ENCODE measurements at places on chromosomes 12 and 14. TPM values are rescaled to one million over a fixed set of nuclear protein-coding genes. Genes with fewer than 3 reads are reported as not detected.

FAM90A1 gene
- 0.32 TPM for total RNA-seq

PTHLH gene
- not detected for total RNA-seq

SDSL gene
- 3.9 TPM for total RNA-seq

RHOJ gene
- total RNA-seq, result not detected

LRCOL1 gene
- not detected for total RNA-seq

DPPA3 gene
- total RNA-seq, result not detected

TRIM9 gene
- 2.4 TPM for total RNA-seq

PPP2R5E gene
- 40.4 TPM for total RNA-seq

GPR137C gene
- 0.14 TPM for total RNA-seq

DNA sequence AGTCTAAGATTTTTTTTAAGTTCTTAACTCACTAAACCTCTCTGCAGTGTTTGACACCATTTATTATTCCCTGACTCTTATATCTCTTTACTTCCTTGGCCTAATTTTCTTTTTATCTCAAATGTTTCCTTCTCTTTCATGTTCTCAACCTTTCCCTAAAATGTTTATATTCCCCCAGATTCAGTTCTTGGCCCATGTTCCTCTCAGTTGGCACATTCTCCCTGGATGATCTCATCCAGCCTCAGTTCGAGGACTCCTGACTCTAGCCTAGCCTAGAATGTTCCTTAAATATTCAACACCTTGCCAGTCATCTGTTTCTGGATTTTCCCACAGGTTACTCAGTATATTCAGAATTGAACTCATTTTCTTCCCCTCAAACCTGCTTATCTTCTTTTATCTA is 81.3 kb downstream of the SCN8A start:
- DNase-seq, result no peak

DNA sequence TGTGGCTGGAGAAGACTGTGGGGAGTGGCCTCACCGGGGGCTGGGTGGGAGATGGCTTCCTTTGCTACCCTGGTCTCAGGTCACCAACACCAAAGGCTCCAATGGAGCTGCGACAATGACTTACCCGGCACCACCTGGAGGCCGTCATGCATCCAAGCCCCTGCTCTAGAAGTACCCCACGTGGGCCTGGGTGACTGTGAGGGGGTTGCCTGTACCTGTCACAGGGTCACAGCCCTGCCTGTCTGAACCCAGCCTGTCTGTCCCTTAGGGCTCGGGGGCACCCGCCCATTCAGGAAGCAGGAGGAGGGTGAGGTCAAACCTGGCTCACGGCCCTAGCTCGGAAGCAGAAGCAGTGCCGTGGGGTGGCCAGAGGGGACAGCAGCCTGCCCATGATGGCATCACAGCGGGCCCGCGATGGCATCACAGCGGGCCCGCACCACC is 18.9 kb downstream of the ABCB9 start:
- DNase-seq, result no peak

GRCh38 chr14:29163109-29163508 is 396.5 kb downstream of the FOXG1 start:
- DNase-seq, result no peak

DNA sequence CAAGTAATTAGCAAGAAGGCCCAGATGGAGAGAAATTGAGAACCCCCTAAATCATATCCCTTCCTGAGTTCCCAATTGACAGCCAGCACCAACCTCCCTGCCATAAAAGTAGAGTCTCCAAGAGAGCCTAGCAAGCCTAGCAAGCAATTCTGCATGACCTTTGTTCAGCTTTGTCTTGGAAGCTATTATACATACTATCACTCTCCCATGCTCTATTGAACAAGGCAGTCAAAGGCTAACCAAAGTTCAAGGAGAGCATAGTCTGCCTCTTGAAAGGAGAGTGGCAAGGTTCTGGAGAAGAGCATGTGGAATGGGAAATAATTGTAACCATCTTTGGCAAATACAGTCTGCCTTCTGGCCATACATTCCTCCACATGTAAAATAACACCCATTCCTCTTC is 7.8 kb downstream of the ACOT4 start:
- no peak for DNase-seq

- peak; percentile 51 for DNase-seq
Observed at GRCh38 chr14:22505697-22506377, 83.2 kb downstream of the DAD1 start.

- DNase-seq, result no peak
Observed at GRCh38 chr12:119556854-119557253, 36.7 kb upstream of the TMEM233 start.

DNA sequence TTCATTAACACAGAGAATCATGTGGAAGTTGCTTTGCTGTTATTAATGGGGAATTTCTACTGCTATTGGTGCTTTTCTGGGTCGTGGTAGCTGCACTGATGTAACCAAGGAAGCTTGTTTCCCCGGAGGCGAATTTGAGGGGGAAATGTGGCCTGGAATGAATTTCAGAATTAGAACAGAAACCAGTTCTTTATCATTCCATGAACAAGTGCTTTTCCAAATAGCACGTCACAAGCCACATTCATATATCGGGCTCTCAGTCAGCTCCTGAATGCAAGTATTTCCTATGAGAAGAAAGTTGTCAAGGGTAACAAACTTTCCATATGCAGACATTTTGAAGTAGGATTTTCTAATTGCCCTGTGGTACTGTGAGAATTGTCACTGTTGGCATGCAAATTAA is 1353.2 kb downstream of the AACS start:
- no peak for DNase-seq

- no peak for DNase-seq
Observed at GRCh38 chr12:64173456-64173855, 48.6 kb downstream of the KICS2 start.

DNA sequence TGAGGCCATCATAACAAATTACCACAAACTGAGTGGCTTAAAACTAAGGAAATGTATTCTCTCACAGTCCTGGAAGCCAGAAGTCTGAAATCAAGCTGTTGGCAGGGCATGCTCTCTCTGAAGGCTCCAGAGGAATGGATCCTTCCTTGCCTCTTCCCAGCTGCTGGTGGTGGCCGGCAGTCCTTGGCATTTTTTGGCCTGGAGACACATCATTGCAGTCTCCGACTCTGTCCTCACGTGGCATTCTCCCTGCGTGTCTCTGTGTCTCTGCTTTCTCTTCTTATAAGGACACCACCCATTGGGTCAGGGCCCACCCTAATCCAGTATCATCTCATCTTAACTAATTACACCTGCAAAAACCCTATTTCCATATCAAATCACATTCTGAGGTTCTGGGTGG is 206.1 kb downstream of the SLC41A2 start:
- no peak for DNase-seq

DNA sequence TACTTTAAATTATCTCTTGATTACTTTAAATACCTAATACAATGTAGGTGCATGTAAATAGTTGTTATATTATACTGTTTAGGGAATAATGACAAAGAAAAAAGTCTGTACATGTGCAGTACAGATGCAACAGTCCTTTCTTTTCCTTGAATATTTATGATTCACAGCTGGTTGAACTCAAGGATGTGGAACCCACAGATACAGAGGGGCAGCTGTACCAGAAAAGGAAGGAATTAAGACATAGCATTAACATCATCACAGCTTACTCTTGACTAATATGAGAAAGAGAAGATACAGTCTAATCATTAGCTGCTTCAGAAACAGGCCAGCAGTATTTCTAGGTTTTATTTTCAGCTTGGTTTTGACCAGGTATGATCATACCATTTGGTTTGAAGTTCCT is 34.7 kb upstream of the AP4S1 start:
- DNase-seq, result no peak

GRCh38 chr12:104568935-104569334 is 112.2 kb downstream of the CHST11 start:
- no peak for DNase-seq

DNA sequence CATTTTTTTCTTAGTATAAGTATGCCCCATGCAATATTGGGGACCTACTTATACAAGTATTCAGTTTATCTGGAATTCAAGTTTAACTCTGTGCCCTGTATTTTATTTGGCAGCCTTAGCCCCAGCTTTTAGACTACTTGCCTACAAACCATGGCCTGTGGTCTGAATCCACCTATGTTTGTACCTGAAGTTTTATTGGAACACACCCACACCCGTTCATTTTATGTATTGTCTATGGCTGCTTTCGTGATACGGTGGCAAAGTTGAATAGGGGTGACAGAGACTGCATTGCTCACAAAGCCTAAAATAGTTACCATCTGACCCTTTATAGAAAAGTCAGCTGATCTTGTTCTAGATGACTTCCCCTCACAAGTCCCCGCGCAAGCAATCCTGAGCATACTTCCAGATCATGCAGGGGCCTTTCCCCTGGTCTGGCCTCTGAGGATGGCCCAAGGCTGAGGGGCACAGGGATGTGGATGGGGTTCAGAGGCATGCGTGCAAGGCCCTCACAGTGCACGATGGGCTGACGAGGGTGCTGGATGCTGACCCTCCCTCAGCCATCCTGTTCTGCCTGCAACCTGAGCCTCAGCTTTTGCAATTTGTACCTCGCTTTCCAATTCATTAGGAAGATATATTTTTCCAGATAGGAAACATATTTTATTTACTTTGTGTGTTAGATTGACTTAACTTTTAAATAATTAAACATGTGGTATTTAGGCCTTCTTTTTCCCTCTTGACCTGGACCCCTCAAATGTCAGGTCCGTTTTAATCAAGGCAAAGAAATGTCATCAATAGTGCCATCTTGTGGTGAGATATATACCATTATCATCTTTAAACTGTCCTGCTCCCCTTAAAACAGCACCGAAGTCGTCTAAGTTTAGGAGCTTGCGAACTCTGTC is 527.3 kb upstream of the CCDC196 start:
- DNase-seq, result no peak

DNA sequence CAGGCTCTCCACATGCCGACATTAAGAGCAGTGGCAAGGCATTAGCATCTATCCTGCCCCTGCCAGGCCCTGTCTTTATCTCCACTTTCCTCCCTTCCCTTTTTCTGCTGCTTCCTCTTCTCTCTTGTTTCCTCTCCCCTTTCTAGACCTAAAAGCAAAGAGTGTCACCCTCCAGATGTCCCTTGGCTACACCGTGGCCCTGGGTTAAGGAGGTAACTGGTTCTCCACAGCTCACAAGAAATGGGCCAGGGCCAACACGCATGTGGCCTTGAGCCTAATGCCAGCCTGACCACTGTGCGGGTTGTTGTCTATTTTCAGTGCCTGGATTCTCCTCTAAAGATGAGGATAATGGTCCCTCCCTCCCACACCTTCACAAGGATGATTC is 41.7 kb upstream of the DDX11 start:
- no peak for DNase-seq

- no peak for DNase-seq
Observed at GRCh38 chr12:54565986-54566544, 16.7 kb downstream of the PDE1B start.

- DNase-seq, result peak; percentile 26
Observed at GRCh38 chr12:113463746-113464451, 7.8 kb downstream of the LHX5 start.

DNA sequence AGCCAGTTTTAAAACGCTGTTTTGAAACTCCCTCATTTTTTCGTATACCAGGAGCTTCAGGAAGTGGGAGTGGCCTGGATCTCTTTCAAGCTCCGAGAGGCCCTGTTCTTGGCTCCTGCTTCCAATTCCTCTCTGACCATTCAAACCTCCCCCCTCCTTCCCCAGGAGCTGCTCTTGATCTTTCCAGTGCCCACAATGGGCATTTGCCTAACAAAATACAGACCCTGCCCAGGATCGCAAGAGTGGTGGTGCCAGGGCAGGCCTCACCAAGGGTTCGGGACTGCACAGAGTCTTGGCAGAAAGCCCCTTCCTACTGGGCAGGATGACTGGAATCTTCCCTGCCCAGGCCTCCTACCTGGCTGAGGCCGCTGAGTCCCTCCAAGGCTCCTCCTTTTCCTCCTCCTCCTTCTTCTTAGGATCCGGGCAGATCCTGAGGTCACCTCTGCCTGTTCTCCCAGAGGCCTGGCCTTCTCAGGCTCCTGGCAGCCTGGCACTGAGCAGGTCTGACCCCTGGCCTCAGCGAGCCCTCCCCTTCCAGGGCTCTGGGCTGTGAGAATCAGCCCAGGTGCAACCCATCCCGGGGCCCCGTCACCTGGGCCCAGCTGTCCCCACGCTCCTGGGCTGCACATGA is 46.9 kb upstream of the NOS1 start:
- DNase-seq, result no peak

DNA sequence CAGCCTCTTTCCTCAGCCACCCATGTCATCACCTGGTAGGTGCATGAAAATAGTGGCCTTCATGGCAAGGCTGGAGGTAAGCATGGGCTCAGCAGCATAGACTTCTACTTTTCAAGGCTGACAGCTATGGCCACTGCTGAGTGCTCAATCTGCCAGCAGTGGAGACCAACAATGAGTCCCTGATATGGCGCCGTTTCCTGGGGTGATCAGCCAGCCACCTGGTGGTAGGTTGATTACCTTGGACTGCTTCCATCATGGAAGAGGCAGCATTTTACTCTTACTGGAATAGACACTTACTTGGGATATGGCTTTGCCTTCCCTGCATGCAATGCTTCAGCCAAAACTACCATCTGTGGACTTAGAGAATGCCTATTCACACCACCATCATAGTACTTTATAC is 39.5 kb upstream of the USP44 start:
- no peak for DNase-seq

DNA sequence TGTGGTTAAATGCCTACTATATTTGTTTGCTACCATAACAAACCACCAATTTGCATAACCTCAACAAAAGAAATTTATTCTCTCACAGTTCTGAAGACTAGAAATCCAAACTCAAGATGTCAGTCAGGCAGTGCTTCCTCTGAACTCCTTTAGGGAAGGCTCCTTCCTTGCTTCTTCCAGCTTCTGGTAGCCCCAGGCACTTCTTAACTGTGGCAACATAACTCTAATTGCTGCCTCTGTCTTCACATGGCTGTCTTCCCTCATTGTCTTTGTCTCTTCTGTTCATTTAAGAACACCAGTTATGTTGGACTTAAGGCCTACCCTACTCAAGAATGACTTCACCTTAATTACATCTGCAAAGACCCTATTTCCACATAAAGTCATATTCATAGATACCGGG is 206.9 kb downstream of the SYT1 start:
- no peak for DNase-seq

- DNase-seq, result no peak
Observed at GRCh38 chr12:23356927-23357708, 592.4 kb downstream of the SOX5 start.

DNA sequence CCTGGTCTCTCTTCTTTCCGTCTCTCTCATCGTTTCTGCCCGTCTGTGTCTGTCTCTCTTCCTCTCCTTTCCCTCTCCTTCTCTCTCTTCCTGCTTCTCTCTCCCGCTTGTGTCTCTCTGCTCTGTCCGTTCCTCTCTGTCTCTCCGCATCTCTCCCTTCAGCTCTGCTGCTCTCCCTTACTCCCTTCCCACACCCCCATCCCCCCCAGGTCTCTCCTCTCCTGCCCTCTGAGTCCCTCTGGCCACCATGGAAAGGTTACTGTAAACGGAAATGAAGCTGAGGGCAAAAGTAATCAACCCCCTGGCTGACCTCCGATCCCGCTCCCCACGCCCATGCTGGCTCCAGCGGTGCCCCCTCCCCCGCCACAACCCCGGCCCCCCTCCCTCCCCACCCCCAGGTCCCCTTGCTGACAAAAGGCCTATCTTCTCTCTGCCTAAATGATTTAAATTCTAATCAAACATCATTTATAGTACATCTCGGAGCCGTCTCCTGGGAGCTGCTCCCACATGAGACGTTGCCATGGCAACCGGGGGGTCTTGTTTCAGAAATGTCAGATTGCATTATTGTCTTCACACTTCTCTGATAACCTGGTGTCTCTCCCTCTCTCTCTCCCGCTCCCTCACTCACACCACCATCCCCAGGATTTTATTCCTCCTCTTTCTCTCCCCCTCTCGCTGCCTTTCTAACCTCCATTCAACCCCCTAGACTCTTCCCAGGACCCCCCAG is 203.8 kb downstream of the RBM19 start:
- no peak for DNase-seq
